ENCODE measurements at places on chromosomes 2 and 18.
A peak's percentile ranks its signal among the peaks of the same experiment; 100 is the strongest.

GRCh38 chr18:76593843-76594242 is 98.8 kb upstream of the ZNF516 start:
- DNase-seq: no peak

DNA sequence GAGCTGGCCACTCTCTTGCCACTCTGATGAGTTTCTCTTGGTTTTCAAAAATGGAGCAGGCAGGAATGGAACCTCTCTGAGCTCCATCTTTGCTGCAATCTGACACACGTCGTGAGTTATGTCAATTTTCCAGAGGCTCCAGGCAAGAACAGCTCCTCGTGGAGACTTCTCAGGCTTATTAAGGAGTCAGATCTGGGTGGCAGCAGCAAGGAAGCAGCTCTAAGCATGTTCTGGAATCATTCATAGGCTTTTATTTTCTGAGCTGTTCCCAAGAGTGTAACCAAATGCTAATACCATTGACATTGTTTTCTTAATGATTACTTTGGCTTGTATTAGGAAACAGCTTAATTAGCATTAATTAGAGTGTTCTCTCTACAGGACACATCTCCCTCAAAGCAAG is 26.1 kb upstream of the PDIA6 start:
- DNase-seq: no peak

DNA sequence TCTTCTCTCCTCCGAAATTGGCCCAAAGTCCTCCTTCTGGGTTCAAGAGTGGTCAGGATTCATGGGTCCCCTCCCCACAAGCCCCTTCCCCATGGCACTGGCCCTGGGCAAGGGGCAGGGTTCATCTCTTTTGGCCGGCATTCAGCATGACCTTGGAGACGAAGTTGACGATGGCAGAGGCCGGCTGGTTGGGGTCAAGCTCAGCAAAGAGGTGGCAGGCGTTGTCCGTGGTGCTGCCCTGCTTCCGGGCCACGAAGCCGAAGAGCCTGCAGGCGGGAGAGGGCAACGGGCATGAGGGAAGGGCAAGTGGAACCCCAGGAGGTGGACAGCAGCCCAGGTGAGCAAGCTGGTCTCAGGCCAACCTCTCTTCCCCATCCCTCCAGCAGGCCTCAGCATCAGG is 198.5 kb downstream of the TNS1 start:
- no peak for DNase-seq

- DNase-seq: no peak
Measured at GRCh38 chr2:52805901-52806410, 961.6 kb upstream of the CHAC2 start.

GRCh38 chr2:11482473-11483035 is 16.6 kb upstream of the E2F6 start:
- no peak for DNase-seq

GRCh38 chr2:161316701-161317100 is 8.5 kb downstream of the PSMD14 start:
- DNase-seq: no peak

GRCh38 chr2:235580426-235581157 is 86.7 kb downstream of the AGAP1 start:
- no peak for DNase-seq

DNA sequence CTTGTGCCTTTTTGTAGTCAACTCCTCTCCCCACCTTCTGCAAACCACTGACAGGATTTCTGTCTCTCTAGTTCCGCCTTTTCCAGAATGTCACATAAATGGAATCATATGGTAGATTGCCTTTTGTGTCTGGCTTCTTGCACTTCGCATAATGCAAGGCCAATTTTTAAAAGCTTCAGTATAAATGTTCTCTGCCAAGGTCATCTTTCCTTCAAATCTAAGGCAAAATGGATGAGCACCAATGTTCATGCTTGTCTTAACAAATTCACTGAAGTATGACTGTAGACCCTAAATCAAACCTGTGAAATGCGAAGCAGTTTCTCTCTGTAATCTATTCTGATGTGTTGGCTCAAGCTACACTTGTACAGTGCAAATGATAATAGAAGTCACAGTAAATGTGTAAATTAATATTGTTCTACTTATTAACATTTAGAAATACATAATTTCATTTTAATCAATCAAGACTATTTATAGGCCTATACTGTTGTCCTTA is 92.8 kb upstream of the GLS start:
- DNase-seq: no peak

DNA sequence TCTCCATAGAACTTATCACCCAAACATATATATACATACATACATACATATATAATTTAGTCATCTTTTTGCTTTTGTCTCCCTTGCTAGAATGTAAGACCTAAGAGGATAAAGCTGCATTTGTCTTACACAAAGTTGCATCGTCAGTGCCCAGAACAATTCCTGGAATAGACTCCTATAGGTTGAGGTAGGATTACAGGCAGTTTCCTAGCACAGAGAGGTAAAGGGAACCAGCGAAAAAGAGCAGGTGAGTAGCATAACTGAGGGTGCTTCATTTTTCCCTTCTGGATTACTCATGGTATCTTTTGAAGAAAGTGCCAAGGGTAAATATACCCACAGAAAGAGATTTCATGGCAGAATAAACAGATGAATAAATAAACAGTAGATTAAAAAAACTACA is 68.1 kb upstream of the AMMECR1L start:
- no peak for DNase-seq

GRCh38 chr2:198782734-198783133 is 675.0 kb downstream of the SATB2 start:
- DNase-seq: no peak

DNA sequence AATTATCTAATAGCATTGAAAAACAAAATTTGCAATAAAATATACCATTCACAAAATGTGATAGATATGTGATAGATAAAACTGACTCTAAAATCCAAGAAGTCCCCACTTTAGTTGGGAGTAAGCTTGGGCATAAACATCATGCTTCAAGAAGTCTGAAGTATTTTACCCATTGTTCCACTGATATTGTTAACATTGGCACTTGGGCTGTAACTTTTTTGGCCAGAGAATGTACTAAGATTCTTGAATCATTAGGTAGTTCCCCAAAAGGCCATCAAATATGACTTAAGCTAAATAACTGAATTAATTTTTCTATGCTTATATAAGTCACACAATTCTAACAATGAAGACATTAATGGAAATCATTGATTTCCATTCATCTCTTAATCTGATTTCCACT is 413.6 kb downstream of the CDH2 start:
- no peak for DNase-seq

GRCh38 chr2:239296020-239296932 is 104.5 kb downstream of the HDAC4 start:
- DNase-seq: no peak

DNA sequence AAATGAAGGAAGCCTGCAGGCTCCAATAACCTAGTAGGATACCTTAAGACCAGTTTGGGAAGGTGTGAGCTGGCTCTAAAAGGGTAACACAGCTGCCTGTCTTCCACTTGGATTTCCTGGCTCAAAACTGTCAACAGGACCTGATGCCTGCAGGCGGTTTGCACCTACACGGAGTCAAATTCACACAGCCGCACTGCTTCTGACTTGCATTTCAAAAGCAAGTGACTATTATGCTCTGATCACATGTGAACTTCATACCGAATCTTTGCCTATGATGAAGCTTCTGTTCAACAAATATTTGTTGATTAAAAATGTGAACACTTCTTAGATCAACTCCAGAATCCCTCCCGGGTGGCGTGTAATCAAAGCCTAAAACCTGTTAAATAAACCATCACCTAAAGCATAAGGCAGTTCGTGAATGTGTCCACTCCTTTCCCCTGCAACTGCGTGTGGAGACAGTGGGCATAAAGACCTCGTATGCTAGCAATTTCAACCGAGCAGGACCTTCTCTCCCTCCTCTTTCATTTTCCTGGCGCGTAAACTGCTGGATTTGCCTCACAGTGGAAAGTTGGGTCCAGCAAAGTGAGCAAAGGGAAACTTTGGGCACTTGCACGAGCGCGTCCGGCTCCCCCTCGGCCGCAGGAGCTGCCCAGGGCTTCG is 784 bp downstream of the CRACDL start:
- DNase-seq: no peak

DNA sequence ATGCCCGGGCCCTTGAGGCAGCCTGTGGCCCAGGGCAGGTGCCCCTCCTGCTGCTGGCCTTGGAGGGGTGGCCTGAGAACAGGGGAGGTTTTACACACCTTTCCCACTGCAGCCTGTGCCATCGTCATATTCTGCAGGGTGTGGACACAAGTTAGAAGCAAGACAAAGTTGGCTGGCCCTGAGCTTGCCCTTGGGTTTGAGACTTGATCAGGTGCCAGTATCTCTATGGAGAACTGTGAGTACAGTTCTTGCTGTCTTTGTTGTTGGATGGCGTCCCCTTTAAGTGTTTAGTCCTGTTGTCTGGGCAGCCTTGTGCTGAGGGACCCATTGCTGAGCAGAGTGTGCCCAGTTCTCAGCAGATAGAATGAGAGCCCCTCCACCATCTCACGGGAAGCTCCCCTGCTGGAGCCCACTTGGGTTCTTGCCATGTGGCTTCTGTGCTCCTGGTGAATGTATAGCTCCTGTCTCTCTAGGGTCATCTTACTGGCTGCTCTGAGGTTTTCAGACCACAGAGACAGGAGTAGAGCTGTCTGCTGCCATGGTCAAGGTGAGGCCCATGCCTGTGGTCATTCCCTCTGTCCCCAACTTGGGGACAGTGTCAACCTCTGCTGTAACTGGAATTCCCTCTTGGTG is 115.9 kb downstream of the SH3RF3 start:
- DNase-seq: no peak

GRCh38 chr2:39246382-39246980 is 2.7 kb upstream of the CDKL4 start:
- no peak for DNase-seq

DNA sequence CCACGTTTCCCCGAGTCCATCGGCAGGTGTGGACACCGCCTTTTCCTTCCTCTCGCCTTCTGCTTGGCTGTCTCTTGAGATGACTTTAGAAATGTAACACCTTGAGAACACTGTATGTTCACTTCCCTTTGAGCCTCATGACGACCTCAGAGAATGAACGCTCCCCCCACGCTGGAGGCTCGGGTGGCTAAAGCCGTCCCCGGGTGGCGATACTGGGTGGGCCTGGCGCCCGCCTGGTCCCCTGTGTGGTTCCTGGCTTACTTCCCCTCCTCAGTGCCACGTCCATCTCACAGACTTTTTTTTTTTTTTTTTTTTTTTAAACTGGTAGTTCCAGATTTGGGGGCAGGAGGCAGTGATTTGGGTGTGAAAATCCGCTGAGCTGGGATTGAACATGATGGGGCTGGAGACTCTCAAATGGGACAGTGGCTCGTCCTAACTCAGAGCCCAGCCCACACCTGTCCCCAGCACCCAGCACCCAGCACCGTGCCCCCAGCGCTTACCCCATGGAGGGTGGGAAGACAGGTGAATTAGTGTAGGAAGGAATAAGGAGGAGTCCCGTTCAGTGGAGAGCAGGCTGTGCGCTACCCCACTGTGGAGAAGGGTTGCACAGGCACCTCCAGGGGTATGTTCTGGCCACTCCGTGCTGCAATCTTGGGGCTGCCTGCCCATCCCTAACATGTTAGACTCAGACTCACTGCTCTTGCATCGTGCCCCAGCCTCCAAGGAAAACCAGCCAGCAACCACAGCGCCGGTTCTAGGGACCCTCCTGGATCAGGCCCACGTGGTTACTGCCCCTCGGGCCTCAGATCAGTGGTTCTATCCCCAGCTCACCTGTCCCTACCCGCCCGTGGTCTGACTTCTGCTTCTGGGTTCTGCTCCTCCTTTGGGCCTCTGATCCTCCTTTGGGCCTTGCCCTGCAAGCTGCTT is 174.0 kb downstream of the ASB1 start:
- no peak for DNase-seq

DNA sequence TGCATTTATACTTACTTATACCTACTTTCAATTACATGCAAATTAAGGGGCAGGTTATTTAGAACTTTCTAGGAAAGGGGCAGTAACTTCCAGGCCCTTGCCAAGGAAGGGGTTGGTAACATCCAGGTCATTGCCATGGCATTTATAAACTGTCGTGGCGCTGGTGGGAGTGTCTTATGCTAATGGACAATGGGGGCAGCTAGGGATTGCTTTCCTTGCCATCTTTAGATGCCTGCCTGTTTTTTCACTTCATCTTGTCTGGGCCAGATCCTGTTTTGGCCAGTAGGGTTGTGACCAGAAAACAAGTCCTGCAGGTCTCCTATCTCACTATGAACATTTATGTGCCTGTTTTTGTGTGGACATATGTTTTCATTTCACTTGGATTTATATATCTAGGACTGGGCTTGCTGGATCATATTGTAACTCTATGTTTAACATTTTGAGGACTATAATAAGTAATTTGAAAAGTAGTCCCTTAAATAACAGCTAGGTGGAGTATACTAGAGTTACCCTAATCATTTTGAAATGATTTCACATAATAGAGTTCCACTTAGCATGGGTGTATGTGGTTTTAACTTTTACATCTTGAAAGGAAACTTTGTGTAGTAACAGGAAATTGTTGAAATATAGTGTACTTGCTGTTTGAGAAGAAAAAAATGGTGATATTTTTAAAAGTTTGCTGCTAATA is 56.1 kb downstream of the LCLAT1 start:
- DNase-seq: no peak

GRCh38 chr2:78147466-78147865 is 625.3 kb upstream of the LRRTM4 start:
- DNase-seq: no peak

DNA sequence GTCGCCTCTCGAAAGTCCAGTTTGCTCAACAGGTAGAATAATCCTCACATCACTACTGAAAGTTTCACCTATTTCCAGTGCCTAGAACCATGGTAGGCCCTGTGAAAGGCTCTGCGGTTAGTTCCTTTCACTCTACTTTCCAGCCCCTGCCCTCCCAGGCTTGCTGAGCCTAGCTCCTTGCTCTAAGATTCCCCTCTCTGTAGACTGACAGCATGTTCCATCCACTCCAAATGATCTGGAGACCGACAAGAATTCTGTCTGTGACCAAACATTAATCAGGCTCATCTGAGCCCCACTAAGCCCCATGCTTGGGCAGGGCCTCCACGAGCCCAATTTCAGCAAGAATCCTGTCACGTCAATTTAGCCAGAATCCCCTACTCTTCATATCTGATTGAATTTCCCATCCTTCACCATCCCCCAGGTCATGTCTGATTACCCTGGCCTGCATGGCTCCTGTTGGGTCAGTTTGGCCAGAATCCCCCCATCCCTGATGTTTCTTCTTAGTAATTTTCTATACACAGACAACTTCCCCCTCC is 307.0 kb downstream of the ALK start:
- no peak for DNase-seq

- DNase-seq: no peak
Measured at GRCh38 chr18:62997076-62997475, 281.7 kb downstream of the PHLPP1 start.

- no peak for DNase-seq
Measured at GRCh38 chr18:63534615-63535014, 7.6 kb upstream of the SERPINB12 start.

- DNase-seq: no peak
Measured at GRCh38 chr2:47236503-47237215, 81.6 kb upstream of the STPG4 start.

- peak; percentile 71 for DNase-seq
Measured at GRCh38 chr18:811892-812375, at the start of gene YES1. Gene YES1 (minus strand): TSS chr18:812242. CDS start chr18:756827, 55,415 bp downstream.

GRCh38 chr18:11245879-11246278 is 96.5 kb upstream of the PIEZO2 start:
- DNase-seq: no peak
